ENCODE measurements at places on chromosomes 16 and 17.

- no peak for DNase-seq
Measured at GRCh38 chr17:44251062-44251461, 16.9 kb downstream of the SLC4A1 start.

GRCh38 chr16:86961171-86961601, 356.0 kb downstream of the C16orf95 start:
- DNase-seq: no peak

DNA sequence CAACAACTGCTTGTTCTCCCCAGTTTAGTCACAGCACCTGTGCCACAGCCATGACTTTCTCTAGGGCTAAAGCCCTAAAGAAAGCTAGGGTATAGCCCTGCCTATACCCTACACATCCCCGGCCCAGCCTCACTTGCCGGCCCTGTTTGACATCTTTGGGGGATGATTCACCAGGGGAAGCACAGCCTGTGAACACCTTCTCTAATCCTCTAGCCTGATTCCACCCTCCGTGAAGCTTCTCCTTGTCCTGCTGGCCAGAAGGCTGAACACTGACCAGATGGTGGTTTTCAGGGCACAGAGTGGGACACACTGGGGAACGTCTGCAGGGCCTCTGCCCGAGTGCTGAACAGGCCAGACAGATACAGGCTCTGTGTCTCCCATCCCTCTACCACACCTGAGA, 6.0 kb downstream of the CLEC16A start:
- no peak for DNase-seq

DNA sequence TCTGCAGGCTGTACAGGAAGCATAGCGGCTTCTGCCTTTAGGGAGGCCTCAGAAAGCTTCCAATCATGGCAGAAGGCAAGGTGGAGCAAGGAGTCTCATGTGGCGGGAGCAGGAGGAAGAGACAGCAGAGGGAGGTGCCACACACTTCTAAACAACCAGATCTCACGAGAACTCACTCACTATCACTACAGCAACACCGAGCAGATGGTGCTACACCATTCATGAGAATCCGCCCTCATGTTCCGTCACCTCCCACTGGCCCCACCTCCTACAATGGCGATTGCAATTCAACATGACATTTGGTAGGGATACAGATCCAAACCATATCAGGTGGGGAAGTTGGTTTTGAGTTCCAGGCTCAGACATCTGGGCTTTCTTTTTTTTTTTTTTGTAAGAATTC, 31.9 kb upstream of the NUDT7 start:
- DNase-seq: no peak

DNA sequence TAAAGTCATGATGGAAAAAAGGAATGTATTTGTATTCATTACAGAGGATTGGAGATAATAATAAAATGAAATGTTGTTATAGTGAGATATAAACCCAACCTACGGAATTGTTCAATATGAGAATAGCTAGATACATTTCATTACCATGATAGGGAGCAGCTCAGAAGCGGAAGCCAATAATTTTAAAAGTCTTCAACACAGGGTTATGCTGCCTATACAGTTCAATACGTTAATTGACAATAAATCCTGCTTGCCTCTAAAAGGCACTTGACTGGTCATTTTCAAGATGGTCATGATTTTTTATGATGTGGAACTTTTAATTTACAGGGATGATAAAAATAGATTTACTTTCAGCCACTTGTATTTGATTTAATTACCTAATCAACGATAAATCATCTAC, 506.8 kb downstream of the TMEM114 start:
- no peak for DNase-seq

- DNase-seq: no peak
Measured at GRCh38 chr16:15993128-15993527, 43.7 kb downstream of the ABCC1 start.

GRCh38 chr17:77346765-77347164, 206.0 kb downstream of the SEC14L1 start:
- DNase-seq: no peak
